ENCODE measurements at places on chromosomes 3 and 15.

- DNase-seq = no peak
Measured at GRCh38 chr15:36826948-36827347, 247.5 kb downstream of the CDIN1 start.

DNA sequence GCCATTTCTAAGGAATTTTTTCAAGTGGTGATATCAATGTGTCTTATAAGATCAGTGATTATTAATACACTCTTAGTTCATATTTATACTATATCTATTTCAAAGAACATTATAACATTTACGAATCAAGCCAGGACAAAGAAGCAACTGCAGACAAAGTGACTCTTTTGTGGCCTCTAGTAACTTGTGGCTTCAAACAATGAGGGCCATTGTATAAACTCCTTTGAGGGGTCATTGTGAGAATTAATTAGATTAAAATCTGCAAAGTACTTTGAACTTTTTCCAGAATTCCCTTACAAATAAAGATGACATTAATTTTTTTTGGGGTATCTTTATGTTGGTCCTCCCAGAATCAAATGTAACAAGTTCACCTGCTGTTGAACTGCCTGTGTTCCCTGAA, 12.3 kb upstream of the SLC30A4 start:
- no peak for DNase-seq

GRCh38 chr3:33834096-33834453, 35.6 kb downstream of the PDCD6IP start:
- DNase-seq = no peak

GRCh38 chr15:57780471-57780870, 74.0 kb downstream of the POLR2M start:
- no peak for DNase-seq

DNA sequence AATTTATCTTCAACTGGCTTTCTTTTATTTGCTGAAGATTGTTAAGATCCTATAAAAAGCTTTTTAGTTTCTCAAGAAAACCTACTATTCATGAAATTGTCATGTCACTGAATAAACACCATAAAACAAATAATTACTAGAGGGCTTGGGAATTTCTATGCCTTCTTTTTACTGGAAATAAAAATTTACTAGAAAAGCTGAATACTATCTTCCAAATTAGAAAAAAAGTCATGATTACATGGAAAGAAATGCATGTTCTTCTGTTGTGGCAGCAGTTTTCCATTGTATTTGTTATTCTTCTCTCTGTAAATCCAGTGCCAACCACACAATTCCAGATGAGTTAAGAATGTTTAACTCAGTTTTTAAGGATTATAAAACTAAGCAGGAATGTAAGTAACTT, 153.8 kb downstream of the RAP2B start:
- DNase-seq = no peak
